ENCODE measurements at places on chromosomes 11 and 22.
A peak's percentile ranks its signal among the peaks of the same experiment; 100 is the strongest.

GRCh38 chr11:63511048-63511748 lies 5.3 kb downstream of the LGALS12 start:
- no peaks in the 10 kb centered on the region for H3K36me3 ChIP-seq
- H3K4me3 ChIP-seq: no peak overlapping the region
- H3K4me1 ChIP-seq: peaks cover 3% of the 10 kb centered on the region
- DNase-seq: no peak

DNA sequence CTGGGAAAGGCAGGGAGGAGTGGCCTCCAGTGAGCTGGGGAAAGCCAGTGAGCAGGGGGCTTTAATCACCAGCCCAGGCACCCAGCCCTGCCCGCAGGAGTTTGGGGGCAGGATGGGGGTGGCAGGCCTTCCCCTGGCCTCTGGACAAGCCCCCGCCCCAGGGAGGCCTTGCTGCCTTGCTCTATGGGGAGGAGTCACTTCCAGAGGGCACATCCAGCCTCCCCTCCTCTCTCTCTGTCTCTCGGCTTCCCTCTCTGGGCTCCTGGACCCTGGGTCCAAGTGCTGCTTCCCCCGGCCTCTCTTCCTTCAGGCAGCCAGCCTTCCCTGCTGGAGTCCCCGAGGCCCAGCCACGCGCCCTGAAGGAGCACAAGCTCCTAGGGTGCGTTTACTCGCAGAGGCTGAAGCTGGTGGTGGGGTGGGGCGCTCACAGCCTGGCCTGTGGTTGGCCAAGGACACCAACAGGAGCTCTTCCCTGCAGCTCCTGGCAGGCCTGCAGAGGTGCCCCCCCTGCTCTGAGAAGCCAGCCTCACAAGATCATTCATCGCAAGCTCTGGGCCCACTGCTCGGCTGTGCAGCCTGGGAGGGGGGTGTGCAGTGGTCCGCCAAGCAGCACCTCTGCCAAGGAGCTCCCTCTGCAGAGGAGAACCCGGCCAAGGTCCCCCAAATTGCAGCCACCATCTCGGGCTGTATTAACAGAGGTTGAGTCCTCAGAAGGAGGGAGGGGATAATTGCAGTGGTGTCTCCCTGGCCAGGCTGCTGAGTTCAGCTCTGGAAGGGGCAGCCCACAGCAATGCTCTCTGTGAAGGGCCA lies 25.4 kb downstream of the OSBPL5 start:
- H3K4me1 ChIP-seq: peaks cover 1% of the 10 kb centered on the region
- no peak overlapping the region for H3K27ac ChIP-seq

DNA sequence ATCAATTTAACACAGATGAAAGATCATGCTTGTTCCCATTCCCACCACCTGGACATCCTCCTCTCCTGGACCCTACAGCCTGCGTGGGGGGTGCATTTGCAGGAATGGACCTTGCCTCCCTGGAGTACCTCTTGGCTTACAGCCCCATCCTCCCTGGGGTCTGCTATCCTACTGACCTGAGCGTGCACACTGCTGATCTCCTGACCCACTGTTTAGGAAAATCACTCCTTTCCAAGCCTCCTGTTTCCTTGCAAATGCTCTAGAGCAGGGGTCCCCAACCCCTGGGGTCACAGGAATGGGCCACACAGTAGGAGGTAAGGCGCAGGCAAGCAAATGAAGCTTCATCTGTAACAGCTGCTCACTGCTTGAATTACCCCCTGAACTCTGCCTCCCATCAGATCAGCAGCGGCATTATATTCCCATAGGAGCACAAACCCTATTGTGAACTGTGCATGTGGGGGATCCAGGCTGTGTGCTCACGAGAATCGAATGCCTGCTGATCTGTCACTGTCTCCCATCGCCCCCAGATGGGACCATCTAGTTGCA lies 88.2 kb upstream of the SEPTIN5 start:
- H3K27ac ChIP-seq: no peak overlapping the region
- H3K4me1 ChIP-seq: peaks cover 20% of the 10 kb centered on the region
- no peaks in the 10 kb centered on the region for H3K36me3 ChIP-seq
- DNase-seq: no peak

DNA sequence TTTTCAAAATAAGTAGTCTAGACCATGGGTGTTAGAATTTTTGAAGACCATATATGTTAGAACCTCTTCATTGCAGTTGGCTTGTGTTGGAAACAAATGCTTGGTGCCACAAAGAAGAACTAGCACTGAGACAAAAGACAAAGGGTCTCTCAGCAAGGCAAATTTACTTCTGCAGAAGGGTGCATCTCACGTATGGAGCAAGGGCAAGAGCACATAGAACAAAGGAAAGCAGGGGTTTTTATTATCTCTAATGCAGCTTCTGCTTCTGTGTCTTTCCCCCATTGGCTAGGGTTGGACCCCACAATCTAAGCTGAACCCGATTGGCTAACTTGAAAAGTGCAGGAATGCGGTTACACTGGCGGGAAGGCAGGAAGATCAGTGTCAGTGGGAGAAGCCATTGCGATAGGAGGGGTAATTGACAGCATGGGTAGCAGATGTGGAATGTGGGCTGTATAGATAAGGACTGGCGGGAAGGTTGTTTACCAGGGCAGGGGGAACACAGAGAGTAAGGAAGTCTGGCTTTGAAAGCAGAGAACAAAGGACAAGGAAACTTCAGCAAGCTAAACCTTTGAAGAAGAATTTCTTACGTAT lies 9.2 kb upstream of the RBMXL2 start:
- DNase-seq: no peak
- no peaks in the 10 kb centered on the region for H3K36me3 ChIP-seq
- H3K27ac ChIP-seq: no peak overlapping the region
- H3K4me1 ChIP-seq: no peaks in the 10 kb centered on the region

- peak overlapping the region; percentile 93 for H3K27ac ChIP-seq
- peaks cover 66% of the 10 kb centered on the region for H3K4me1 ChIP-seq
- no peaks in the 10 kb centered on the region for H3K27me3 ChIP-seq
- H3K4me3 ChIP-seq: peak overlapping the region; percentile 36
Observed at GRCh38 chr11:121445071-121445768, 6.9 kb upstream of the SORL1 start.

DNA sequence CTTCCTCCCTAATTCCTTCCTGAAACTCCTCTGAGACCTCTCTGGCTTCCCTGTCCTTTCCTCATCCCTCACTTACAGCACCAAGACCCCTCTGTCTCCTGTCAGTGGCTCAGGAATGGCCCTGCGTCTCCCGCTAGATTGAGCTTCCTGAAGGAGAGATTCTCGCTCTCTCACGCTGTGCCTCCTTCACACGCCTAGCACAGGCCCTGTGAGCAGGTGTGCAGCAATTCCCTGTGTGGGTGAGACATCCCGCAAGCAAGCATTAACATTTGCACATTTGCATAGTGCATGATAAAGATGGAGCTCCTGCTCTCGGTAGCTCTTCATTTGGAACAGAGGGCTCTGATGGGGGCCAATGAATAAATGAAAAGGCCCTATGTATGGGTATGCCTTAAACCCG lies 159.8 kb downstream of the ADAMTS15 start:
- no peaks in the 10 kb centered on the region for H3K4me1 ChIP-seq
- DNase-seq: no peak

DNA sequence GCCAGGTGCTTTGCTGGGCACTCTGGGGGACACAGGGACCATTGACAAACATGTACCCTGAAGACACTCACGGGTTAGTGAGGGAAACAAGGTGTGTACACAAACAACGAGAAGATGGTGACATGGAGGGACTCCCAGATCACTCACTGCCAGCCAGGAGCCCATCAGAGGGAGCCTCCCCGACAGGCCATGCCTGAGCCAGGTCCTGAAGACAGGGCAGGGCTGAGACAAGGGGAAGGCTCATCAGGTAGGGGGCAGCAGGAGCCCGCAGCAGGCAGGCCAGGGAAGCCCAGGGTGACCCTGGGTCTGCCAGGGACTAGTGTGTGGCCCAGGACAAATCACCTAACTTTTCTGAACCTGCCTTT lies 127.9 kb downstream of the BUD13 start:
- H3K36me3 ChIP-seq: no peaks in the 10 kb centered on the region
- H3K27ac ChIP-seq: no peak overlapping the region
- no peaks in the 10 kb centered on the region for H3K4me1 ChIP-seq

- H3K27me3 ChIP-seq: peaks cover 5% of the 10 kb centered on the region
- peaks cover 5% of the 10 kb centered on the region for H3K4me1 ChIP-seq
- no peak overlapping the region for H3K27ac ChIP-seq
Observed at GRCh38 chr11:123797114-123797513, 9.0 kb downstream of the OR6M1 start.

- peaks cover 32% of the 10 kb centered on the region for H3K27me3 ChIP-seq
- no peak overlapping the region for H3K4me3 ChIP-seq
- no peak for DNase-seq
- H3K4me1 ChIP-seq: peaks cover 7% of the 10 kb centered on the region
- H3K27ac ChIP-seq: peak overlapping the region; percentile 7
Observed at GRCh38 chr22:46508491-46508999, 28.9 kb downstream of the CELSR1 start.

DNA sequence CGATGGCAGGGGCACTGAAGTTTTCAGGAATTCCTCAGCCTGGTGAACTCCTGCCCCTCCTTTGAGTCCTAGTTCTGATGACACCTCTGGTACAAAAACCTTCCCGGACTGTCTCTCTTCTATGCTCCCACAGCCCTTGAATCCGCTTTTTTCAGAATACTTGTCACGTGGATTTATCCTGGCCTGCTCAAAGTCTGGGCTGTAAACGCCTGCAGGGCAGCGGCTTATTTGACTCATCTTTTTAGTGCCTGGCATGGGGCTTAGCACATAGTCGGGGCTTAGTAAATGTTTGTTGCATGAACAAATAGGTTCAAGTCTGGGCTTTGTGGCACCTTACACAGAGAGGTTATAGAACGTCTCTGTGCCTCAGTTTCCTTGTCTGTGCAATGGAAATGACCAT lies 13.4 kb upstream of the KCNJ11 start:
- no peak overlapping the region for H3K27ac ChIP-seq
- DNase-seq: no peak
- H3K27me3 ChIP-seq: peaks cover 6% of the 10 kb centered on the region
- no peak overlapping the region for H3K4me3 ChIP-seq

DNA sequence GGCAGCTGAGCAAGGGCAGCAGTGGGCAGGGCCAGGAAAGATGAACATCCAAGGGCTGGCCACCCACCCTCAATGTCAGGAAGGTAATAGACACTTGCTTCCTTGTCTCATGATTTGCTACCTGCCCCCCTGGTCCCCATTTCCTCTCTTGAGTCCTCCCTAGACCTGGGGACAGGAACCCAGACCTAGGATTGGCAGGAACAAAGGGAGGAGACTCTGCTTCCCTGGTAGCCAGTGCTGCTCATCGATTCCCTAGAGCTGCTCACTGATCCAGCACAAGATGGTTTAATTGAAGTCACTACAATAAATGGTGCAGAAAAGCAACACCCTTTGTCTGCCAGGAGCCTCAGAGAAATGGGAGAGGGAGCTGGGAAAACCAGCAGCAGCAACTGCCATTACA lies 67.8 kb upstream of the CHST1 start:
- no peaks in the 10 kb centered on the region for H3K36me3 ChIP-seq
- DNase-seq: no peak
- no peaks in the 10 kb centered on the region for H3K4me1 ChIP-seq

- peaks cover 57% of the 10 kb centered on the region for H3K4me1 ChIP-seq
- H3K27ac ChIP-seq: peak overlapping the region; percentile 75
- no peak for DNase-seq
Observed at GRCh38 chr22:46062232-46062615, 85.3 kb upstream of the WNT7B start.

DNA sequence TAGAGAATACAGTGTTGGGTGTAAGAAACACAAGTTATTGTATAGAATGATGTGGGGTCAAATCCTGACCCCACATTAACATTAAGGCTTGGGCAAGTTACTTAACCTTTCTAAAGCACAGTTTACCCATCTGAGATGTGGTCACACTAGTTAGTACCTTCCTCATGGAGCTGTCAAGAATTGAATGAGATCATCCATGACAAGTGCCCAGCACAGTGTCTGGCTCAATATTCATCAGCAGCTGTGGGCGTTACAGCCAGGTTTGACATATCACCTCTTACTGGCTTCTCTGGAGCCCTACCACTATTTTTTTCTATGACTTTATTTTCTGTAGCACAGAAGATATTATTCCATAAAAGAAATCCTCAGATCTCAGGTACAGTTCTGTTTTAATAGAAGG lies 57.2 kb downstream of the SC5D start:
- no peak overlapping the region for H3K27ac ChIP-seq
- peaks cover 7% of the 10 kb centered on the region for H3K27me3 ChIP-seq
- no peaks in the 10 kb centered on the region for H3K36me3 ChIP-seq
- no peak overlapping the region for H3K4me3 ChIP-seq
- H3K4me1 ChIP-seq: peaks cover 2% of the 10 kb centered on the region
- DNase-seq: no peak

GRCh38 chr22:29443452-29443851 lies 5.1 kb downstream of the RFPL1 start:
- H3K4me1 ChIP-seq: no peaks in the 10 kb centered on the region
- H3K36me3 ChIP-seq: no peaks in the 10 kb centered on the region
- no peak for DNase-seq
- H3K4me3 ChIP-seq: no peak overlapping the region
- H3K27ac ChIP-seq: no peak overlapping the region

GRCh38 chr22:28936200-28936599 lies 52.8 kb downstream of the ZNRF3 start:
- no peak overlapping the region for H3K27ac ChIP-seq
- no peak for DNase-seq
- peaks cover 8% of the 10 kb centered on the region for H3K4me1 ChIP-seq
- H3K36me3 ChIP-seq: no peaks in the 10 kb centered on the region
- H3K4me3 ChIP-seq: no peak overlapping the region

DNA sequence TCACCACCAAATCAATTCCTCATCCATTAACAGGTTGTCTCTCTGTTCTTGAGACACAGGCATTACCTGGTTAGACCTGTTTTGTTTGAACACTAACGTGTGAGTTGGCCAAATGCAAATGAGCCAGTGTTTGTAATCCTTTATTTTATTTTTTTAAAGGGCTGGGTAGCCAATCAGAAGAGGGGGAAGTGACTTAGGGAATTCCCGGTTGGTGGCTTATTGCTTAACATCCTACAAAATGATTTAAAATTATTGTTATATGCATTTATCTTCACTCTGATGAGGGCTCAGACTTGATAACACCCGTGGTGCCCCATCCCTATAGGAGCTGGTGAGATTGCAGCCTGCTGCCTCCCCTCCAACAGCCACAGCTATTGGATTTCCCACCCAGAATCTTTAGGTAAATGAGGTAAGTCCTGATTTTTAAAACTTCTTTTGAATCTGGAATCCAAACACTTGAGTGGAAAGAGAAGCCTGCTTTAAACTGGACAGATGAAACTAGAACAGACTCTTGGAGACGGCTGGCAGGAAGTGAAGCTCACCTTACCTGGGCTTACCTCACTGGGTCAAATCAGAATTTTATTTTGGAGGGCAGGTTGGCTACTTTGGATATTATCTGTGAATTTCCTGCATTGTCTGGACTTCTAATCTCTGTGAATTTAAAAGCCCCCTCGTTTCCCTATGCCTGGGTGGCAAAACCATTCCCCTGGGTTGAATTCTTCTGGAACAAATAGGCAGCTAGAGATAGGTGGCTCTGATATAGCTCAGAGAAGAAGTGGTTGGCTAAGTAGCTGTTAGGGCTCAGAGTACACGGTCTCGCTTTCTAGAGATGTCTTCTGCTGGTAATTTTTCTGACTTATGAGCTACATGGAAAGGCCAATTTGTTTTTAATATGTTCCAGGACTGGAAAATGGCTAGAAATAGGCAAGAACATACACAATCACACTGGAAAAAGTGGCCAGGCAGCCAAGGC lies at the start of gene EHF:
EHF (plus strand) TSS at position 274 of the 973 bp plus-strand sequence. CDS start 21,538 bp downstream, outside the sequence.
- H3K4me1 ChIP-seq: peaks cover 10% of the 10 kb centered on the region
- DNase-seq: no peak
- no peaks in the 10 kb centered on the region for H3K36me3 ChIP-seq
- H3K27ac ChIP-seq: peak within 1 kb of the TSS; percentile 51
- no peak within 1 kb of the TSS for H3K4me3 ChIP-seq

All from stimulated activated naive B cell treated with anti-CD40 and anti-IgM and Interleukin-4, amounts not matched to agents 10 μg/mL and 1 μg/mL and 100 μg/mL, for 72 hours (primary cell).